T-cell (primary cell): ENCODE measurements at places on chromosomes 5 and 9. TPM values are rescaled to one million over a fixed set of nuclear protein-coding genes. Genes with fewer than 3 reads are reported as not detected.

GRM6 gene
- not detected for total RNA-seq

TMEM38B gene
- total RNA-seq: 11.5 TPM

TMEM215 gene
- not detected for total RNA-seq

DNA sequence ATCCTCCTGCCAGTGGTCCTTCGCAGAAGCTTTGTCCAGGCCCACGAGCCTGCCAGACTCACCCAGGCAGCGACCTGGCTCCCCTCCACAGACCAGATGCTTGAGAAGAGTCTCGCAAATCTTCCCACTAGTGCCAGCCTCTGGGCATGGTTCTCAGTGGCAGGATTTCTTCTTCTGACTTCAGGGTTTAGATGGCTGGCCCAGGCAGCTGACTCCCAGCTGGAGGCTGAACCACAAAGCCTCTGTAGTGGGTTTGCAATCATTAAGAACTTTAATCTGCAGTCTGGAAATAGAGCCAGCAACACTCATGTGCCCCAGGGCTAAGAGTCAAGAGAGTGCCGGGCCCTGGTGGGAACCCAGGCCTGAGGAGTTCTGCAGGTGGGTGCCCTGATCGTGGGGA, 90.6 kb upstream of the ICE1 start:
- no peaks in the 10 kb centered on the region for H3K4me1 ChIP-seq
- DNase-seq: no peak
- H3K36me3 ChIP-seq: no peaks in the 10 kb centered on the region
- H3K27ac ChIP-seq: no peak overlapping the region
- H3K4me3 ChIP-seq: no peak overlapping the region
- H3K27me3 ChIP-seq: peaks cover 4% of the 10 kb centered on the region

DNA sequence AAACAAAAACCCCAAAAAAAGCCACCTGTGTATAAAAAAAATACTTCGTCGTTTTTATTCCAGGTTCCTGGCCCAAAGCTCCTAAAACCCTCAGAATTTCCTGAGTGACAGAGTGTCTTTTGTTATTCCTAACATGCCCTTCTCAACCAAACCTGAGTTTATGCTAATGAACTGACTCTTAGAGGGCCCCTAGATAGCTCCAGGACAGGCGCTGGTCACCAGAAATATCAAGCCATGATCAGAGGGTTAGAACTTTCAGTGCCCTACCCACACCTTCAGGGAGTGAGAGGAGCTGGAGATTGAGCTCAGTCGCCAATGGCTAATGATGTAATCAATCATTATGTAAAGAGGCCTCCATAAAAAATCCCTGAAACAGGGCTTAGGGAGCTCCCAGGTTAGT, 15.7 kb downstream of the AUH start:
- peaks cover 2% of the 10 kb centered on the region for H3K4me1 ChIP-seq
- H3K36me3 ChIP-seq: peaks cover under 1% of the 10 kb centered on the region
- H3K4me3 ChIP-seq: no peak overlapping the region
- no peaks in the 10 kb centered on the region for H3K27me3 ChIP-seq
- H3K27ac ChIP-seq: no peak overlapping the region

GRCh38 chr5:168676501-168676900, 97.3 kb upstream of the PANK3 start:
- H3K4me3 ChIP-seq: no peak overlapping the region
- no peak overlapping the region for H3K27ac ChIP-seq
- no peaks in the 10 kb centered on the region for H3K4me1 ChIP-seq
- DNase-seq: no peak
- no peaks in the 10 kb centered on the region for H3K27me3 ChIP-seq

DNA sequence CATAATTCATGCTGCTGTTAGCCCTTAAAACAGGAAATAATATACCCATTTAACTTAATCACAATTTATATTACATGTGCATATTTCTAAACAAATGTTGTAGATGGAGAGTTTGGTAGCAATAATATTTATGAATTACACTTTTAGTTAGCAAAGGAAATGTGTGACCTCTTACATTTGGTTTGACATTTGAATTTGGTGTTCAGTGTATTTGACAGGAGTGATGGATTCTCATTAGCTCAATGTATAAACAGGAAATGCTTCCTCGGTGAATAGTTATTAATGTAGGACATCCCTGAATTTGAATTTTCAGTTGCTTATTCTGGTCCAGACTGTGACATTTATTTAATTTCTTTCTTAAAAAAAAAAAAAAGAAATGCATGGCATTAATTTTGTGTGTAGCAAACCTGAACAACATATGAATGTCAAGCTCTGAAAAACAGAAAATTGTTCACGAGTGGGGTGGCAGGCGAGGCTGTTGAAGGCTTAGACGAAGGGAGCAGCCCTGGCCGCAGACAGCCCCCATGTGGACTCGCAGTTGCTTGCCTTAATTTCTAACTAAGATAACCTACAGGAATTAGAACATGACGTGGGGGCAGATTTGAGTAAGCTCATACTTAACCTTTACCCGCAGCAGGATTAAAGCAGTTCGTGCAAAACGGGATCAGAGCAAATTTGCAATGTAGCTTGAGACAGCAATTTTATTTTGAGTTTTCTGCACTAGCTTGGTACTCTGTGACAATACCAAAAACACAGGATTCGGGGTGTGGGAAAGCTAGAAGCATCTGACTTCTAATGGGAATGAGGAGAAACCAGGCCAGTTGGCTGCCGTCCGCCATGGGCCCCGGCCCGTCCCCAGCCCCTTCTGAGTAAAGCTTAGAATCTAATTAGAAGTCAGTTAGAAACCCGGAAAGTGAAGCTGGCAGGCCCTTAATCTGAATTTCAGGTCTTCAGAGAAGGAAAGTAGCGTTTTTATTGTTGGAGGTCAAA, 134.3 kb downstream of the MACROH2A1 start:
- H3K36me3 ChIP-seq: no peaks in the 10 kb centered on the region
- H3K4me3 ChIP-seq: no peak overlapping the region
- H3K27ac ChIP-seq: no peak overlapping the region
- no peak for DNase-seq

DNA sequence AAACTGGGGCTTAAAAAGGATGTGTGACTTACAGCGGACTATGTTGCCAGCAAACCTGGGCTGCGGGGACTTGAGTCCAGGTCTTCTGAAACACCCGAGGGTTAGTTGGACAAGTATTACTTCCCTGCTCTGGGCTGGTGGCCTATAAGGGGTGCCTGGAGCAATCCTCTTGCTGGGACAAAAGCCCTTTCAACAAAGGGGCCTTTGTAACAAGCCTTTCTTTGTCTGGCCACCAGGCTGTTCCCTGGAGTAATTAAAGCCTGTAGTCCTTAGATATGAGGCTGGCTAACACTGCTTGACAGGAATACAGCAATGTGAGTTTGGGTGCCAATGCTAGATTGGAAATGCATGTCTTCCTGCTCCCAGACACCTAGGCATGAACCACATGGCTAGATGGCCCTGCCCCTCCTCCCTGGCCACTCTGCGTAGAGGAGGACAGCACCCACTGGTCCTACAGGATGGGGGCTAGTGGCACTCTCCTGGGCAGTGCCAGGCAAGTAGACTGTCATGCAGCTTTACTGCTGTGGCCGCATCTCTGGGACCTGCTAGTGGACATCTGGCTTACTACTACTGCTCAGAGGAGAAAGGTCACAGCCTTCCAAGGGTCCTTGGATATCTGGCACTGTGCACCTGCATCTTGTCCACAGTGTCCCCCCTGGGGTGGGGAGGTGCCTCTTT, 343.1 kb downstream of the ZSWIM6 start:
- H3K4me3 ChIP-seq: no peak overlapping the region
- H3K4me1 ChIP-seq: no peaks in the 10 kb centered on the region
- H3K27ac ChIP-seq: no peak overlapping the region
- peaks cover 7% of the 10 kb centered on the region for H3K27me3 ChIP-seq
